ENCODE measurements at places on chromosomes 4 and X.
A peak's percentile ranks its signal among the peaks of the same experiment; 100 is the strongest.

GRCh38 chr4:181150191-181150590 lies 1093.0 kb upstream of the TENM3 start:
- DNase-seq = no peak

GRCh38 chr4:76420762-76421581 lies at the start of gene CCDC158:
CCDC158 (minus strand) TSS chr4:76421141; CDS start chr4:76403207, 17,934 bp downstream.
- DNase-seq = no peak

GRCh38 chrX:111848541-111848940 lies 27.4 kb upstream of the TRPC5OS start:
- DNase-seq = no peak

DNA sequence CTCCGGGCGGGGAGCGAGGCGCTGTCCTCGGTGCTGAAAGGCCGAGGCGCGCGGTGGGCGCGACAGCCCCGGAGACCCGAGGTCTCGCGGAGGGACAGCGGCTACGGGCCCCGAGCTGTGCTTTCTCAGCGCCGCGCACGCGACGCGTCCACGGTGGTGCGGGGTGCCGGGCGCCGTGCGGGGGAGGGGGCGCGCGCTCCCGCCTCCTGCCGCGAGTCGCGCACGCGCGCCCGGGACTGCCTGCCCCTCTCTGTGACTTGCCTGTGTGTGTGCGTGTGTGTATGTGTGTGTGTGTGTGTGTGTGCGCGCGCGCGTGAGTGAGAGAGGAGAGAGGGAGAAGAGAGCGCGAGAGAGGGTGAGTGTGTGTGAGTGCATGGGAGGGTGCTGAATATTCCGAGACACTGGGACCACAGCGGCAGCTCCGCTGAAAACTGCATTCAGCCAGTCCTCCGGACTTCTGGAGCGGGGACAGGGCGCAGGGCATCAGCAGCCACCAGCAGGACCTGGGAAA lies at the start of gene GRIA2:
GRIA2 (plus strand) TSS at position 358 of the 511 bp plus-strand sequence. CDS start 315 bp downstream, outside the sequence.
- peak; percentile 72 for DNase-seq

- DNase-seq = no peak
Observed at GRCh38 chr4:8152865-8153257, 5.8 kb downstream of the ABLIM2 start.

DNA sequence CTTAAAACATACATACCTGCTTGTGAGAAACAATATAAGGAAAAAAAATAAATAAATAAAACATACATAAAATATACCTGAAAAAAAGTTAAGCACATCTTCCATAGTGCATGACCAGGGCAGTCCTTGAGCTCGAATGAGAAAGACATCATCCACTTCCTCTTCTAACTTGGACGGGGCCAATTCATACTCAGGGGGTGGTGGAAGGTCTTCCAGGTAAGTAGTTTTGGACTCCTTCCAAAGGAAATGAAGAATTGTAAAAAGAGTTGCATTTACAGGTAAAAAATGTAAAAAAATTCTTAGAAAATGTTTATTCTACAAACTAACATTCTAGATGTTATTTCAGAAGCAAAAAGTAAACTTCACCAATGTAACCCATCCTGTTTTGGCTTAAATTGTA lies 3.6 kb downstream of the GRSF1 start:
- no peak for DNase-seq

DNA sequence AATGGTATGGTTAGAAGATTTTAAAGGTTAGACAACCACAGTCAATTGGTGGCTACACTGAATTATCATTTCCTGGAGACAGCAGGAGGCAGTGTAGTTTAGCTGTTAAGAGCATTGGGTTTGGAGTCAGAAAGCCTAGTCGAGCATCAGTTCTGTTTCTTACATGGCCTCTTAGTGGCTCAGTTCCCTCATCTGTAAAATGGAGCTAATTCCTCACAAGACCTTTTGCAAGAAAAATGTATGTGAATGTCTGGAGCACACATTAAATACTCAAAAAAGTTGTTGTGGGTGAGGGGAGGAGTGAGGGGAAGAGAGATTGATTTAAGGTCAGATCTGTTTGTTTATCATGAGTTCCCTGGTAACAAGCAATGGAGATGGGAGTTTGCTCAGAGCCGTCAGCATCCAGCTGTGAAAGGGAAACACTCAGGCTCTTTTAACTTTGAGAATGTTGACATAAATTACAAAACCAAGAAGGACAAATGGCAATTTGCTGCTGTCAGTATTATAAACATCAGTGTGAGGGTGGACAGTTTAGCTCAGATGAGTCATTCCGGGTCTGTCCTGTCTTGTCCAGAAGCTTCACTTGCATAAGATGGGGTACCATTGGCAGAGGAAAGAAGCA lies 98.2 kb upstream of the PGRMC2 start:
- no peak for DNase-seq

- DNase-seq = no peak
Observed at GRCh38 chr4:68240620-68241019, 4.9 kb downstream of the TMPRSS11B start.

DNA sequence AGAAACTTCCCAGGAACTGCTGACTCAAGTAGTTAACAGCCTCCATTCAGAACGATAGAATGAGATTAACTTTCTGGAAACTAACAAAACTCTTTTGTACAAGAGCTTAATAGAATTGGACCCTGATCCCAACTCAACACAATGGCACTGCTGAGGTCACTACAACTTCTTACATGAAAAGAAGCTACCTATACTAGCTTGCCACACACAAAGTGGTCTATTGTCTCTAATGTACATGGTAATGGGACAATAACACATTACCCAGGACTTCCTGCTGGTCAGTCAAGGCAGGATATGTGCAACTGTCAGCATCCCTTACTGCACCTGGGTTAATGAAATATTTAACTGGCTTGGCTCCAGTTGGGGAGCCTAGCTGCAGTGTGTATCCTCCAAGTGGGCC lies 56.2 kb downstream of the BRCC3 start:
- DNase-seq = no peak

DNA sequence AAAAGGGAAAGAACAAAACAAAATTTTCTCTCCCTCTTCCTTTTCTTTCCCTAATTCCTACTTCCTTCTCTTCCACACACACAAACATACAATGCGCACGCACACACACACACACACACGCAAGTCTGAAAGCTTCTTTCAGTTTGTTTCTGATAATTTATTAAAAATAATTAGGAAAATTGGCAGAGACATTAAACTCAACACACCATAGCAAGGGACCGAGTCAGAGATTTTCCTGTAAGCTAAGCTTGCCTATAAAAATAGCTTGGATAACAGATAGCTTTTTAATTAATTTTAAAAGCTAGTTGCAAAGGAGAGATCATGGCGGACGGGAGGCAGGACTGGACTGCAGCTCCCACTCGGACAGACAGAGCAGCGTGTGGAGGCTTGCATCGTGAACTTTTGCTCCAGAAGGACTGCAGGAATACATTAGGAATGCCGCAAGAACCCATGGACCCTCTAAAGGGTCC lies 92.6 kb upstream of the MAPK10 start:
- no peak for DNase-seq

GRCh38 chr4:2823671-2824328 lies 19.8 kb upstream of the ADD1 start:
- DNase-seq = peak; percentile 48

DNA sequence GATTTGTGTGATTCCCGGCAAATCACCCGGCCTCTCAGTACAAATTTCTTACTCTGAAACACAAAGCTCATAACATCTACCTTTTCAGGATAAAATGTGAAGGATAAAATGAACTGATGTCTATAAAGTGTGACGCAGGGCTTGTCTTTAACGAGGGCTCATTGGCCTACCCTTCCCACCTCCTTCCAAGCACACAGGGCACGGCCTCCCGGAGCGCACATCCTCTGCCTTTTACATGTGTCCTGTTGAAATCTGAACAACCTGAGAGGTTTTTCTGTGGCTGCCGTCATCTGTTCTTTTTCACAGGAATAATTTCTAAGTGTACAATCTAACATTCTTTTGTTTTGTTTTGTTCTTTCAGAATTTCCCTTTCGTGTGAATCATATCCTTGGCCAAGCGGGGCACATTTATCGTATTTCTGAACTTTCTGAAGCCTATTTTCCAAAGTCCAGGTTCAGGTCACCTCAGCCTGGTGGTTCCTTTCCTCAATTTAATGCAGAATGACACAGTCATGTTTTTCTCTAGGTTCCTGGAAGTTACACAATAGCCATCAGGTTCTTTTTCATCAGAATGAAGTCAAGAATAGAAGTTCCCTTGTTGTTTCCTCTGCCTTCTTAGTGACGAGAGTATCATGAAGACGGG lies 53.1 kb upstream of the SPRY1 start:
- DNase-seq = no peak

GRCh38 chr4:74874753-74875367 lies 58.1 kb upstream of the PARM1 start:
- DNase-seq = no peak

- DNase-seq = no peak
Observed at GRCh38 chr4:31905363-31905762, 1185.2 kb downstream of the PCDH7 start.

DNA sequence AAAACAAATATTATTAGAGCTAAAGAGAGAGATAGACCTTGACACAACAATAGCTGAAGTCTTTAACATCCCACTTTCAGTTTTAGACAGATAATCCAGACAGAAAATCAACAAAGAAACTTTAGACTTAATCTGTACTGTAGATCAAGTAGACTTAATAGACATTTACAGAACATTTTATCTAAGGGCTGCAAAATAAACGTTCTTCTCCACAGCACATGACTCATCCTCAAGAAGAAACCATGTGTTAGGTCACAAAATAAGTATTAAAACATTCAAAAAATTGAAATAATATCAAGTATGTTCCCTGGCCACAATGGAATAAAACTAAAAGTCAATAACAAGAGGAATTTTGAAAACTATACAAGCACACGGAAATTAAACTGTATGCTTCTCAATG lies 1510.3 kb upstream of the PCDH10 start:
- no peak for DNase-seq

- no peak for DNase-seq
Observed at GRCh38 chr4:75432683-75433082, 81.5 kb downstream of the RCHY1 start.

- no peak for DNase-seq
Observed at GRCh38 chrX:125131164-125131563, 188.5 kb upstream of the TEX13C start.

DNA sequence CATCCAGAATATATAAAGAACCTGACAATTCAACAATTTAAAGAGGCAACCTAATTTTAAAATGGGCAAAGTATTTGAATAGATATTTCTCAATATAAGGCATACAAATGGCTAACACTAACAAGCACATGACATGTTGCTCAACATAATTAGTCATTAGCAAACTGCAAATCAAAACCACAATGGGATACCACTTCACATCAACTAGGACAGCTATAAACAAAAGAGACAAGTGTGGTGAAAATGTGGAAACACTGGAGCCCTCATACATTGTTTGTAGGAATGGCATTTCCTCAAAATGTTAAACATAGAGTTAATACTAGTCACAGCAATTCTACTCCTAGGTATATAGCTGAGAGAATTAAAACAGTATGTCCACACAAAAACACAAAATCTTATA lies 96.7 kb downstream of the CORIN start:
- no peak for DNase-seq

- peak; percentile 35 for DNase-seq
Observed at GRCh38 chr4:8831221-8832112, 40.2 kb downstream of the HMX1 start.

DNA sequence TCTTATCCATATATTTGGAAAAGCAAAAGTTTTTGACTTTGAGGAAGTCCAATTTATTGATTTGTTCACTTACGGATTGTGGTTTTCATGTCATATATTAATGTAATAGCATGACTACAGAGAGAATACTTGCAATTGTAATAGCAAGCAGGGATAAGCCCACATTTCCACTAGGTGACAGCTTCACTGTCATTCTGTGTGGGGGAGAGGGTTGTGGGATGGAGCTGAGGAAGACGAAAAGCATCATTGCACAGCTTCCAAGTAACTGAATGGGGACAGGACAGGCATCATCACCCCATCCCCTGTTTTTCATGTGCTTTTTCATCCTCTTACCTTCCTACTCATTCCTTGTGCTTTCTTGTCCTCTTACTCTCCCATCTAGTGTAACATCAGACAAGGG lies 31.4 kb downstream of the BEX3 start:
- no peak for DNase-seq

DNA sequence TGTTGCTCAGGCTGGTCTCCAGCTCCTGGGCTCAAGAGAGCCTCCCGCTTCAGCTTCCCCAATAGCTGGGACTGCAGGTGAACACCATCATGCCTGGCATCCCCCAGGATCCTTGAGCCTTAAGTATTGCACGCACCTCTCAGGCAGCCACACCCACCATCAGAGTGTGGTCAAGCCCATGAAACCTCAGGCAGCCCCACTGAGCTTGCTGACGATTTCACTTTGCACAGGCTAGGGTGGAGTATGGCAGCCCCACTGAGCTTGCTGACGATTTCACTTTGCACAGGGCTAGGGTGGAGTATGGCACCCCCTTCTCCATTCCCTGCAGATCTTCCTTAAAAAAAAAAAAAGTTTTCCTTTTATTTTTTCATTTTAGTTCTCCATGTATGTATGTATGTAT lies 57.2 kb downstream of the RHOXF2B start:
- no peak for DNase-seq

DNA sequence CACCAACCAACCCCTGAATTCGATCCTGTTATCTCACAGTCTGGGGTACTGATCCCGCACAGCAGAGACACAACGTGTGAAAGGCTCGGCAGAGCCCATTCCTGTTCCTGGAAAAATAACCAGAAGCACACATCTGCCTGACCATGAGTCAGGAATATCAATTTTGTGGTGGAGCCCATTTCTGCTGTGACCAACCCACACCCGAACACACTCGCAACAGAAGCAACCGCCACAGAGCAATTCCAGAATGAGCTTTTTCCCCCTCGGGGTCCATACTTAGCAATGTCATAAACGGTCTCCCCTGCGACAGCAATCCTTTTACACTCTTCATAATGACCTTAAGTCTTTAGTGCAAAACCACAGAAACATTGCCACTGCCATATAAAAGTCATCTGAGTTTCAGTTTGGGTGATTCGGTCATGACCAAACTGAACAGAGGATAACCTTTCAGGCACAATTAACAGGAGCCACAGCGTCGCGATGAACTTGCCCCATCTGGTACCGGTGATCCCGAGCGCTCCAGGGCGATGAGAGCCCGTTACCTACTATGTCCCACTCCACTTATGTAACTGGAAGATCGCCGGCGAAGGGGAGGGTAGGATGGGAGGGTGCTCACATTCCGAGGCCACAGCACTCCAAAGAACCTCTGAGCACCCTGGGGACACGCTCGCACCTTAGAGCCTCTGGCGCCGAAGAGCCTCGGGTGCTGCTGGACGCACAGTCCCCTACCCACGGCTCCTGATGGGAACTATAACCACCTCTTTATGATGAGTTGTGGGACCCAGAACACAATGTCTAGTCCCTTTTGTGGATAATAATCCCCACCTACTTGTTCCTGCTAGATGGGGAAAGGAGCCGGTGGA lies 1.1 kb downstream of the MECP2 start:
- peak; percentile 64 for DNase-seq

- DNase-seq = no peak
Observed at GRCh38 chr4:123284168-123284567, 112.4 kb upstream of the SPRY1 start.

DNA sequence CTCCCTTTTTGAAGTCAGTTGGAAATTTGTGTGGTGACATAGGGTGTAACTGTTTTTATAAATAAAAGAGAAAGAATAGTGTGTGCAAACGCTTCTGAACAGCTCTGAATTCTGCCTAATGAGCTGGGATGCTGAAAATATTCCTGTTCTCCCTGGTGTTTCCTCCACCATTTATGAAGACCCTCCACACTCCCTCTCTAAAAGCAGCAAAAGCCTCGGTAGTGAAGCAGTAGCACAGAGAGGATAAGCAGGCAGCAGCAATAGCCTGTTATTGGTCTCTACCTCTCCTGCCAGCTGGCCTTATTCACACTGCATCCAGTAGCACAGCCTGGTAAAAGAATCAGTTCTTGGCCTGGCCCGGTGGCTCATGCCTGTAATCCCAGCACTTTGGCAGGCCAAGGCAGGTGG lies 406.1 kb downstream of the IQCM start:
- DNase-seq = no peak
